ENCODE measurements at places on chromosomes 6 and 20. TPM values are rescaled to one million over a fixed set of nuclear protein-coding genes. Genes with fewer than 3 reads are reported as not detected.

DNA sequence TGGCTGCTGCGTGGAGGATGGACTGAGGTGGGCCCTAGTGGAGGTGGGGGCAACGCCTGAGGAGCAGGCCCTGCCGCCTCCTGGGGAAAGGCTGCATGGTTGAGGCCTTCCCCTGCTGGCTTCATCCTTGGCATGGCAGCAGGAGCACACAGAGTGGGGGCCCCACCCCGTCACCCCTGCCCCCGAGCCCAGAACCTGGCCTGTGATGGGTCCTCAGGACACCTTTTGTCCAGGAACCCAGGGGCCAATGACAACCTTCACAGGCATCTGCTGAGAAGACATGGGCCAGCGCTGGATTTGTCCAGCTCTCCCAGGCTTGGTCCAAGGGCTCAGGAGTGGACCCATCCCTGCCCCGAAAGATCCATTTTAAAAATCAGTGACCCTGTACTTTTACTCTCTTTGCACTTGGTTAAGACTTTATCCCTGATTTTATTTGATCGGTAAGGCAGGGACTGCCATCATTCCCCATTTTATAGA is 575 bp upstream of the SLC17A9 start:
- no peak for DNase-seq

Gene HLA-DOB
- total RNA-seq: 0.61 TPM

DNA sequence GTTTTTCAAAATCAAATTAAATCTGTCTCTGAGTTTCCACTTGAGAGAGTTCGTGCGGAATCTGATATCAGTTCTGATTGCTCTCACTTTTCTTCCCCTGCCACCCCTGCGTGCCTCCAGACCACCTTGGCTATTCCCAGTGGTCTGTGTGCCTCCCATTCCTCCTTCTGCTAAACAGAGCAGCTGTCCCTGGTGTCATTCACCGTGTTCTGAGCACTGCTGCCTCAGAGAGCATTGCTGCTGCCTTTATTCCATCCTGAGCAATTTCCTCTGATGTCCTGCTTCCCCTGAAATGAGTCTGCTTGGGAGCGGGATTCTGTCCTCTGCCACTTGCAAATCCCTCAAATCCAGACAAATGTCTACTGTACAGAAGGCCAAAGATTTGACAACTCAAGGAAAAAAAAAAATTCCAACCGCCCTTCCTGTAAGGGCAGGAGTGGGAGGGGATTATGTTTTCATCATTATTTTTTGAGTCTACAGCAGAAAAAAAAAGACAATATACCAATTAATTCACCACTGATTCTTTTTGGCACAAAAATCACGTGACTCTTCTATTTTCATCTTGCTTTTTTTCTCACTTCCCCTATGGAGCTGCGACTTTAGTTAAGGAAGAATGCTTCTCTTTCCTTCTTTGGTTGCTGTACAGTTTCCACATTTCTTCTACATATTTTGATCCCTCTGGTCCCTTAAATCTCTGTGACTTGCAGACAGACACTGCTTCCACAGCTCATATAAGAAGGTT is 833.0 kb downstream of the EPHA7 start:
- DNase-seq: no peak

DNA sequence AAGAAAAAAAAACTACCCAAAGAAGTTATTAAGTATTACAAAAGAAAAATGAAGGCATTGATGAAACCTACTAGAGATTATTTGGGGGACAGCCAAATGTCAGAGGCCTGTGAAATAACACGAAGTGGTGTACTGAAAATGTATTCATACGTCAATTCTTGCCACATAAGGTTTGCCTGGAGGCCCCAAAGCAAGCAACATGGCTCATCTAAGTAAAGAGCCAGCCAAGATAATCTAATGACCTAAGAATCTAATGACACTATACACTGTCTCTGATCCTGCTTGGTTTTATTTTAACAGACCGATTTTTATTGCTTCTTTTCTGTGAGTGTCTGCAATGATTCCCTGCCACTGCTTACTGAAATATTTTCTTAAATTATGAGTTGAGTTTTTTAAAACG is 34.7 kb downstream of the FILIP1 start:
- DNase-seq: no peak

- DNase-seq: no peak
Observed at GRCh38 chr6:129842881-129843409, 18.2 kb downstream of the TMEM244 start.

GRCh38 chr6:120164531-120164930 is 815.0 kb upstream of the MAN1A1 start:
- no peak for DNase-seq

DNA sequence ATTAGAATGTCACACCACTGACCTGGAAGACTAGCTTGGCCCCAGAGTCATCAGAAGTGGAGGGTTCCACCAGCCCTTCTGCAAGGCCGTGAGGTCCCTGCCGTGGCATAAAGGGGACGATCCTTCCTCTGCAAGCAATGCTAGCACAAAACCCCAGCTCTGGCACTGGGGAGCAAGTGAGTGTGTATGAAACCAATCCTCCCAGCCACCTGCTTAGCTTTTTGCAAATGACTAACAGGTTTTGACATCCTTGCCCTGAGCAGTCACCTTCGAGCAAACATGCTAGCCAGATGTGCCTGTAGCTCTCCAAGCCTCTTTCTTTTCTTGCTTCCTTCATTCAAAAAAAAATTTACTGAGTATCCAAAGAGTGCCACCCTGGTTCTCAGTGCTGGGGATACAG is 8.6 kb downstream of the SULF2 start:
- no peak for DNase-seq

DNA sequence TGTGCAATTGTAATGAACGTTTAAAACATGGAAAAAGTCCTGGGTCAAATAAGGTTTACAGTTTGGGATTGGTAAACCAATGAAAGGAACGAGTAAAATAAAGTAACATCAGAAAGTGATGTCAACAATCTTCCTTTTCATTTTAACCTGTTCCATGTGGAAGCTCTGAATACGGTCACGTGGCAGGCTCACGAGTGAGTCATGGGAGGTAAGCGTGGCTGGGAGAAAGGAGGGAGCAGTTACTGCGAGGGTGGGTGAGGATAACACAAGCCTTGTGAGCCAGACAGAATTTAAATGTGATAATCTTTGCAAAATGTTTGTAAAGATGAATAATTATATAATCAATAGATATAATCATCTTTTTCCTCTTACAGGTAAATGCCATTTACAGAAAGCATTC is 171.3 kb upstream of the HDAC2 start:
- no peak for DNase-seq

GRCh38 chr20:41072915-41073314 is 44.3 kb downstream of the TOP1 start:
- DNase-seq: no peak

GRCh38 chr6:17004269-17004668 is 97.6 kb upstream of the STMND1 start:
- DNase-seq: no peak

Gene FERMT1
- total RNA-seq: 34.7 TPM

Gene RFX6
- total RNA-seq: 1.5 TPM

DNA sequence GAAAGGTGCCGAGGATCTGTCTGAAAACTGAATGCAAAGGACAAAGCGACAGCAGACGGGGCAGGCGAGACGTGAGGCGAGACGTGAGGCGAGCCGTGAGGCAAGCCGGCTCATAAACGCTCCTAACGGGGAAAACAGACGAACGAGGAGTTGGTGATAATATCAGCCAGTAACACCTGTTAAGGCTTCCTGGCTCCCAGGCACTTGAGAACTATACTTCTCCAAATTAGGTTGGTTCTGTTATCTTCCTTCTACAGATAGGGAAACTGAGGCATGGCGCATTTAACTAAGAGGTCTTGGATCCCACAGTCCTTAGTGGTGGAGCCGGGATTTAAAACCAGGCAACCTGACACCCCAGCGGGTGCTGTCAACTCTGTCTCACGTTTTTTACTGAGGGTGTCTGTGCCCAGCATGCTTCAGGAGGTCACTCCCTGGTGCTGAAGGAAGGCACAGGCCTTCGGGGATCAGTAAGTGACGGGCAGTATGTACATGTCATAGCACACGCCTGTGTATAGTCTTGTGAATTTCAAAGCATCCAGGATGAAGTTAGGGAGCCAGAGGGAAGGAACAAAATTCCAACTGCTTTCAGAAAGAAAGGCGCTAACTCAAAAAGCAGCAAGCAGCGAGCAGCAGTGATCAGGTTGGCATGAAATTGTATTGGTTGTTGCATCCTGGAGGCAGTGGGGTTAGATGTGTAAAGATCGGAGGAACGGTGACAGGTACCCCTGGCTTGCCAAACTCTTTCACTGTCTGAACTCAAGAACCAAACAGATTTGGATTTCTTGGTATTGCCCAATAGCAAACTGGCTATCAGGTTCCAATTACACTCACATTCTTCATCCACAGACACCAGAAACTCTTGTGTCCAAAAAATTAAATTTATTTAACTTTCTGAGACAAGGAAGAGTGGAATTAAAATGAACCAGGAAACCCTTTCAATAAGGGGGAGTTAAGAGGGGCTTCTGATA is 318.7 kb downstream of the THBS2 start:
- no peak for DNase-seq

GRCh38 chr6:99498421-99498820 is 16.8 kb downstream of the USP45 start:
- DNase-seq: no peak

- no peak for DNase-seq
Observed at GRCh38 chr6:105151644-105152043, 28.2 kb downstream of the POPDC3 start.

Gene PLG
- not detected for total RNA-seq

GRCh38 chr6:53568776-53569616 is 24.1 kb upstream of the GCLC start:
- DNase-seq: no peak

Gene TMX4
- 13.6 TPM for total RNA-seq

Gene C2
- 4.9 TPM for total RNA-seq

DNA sequence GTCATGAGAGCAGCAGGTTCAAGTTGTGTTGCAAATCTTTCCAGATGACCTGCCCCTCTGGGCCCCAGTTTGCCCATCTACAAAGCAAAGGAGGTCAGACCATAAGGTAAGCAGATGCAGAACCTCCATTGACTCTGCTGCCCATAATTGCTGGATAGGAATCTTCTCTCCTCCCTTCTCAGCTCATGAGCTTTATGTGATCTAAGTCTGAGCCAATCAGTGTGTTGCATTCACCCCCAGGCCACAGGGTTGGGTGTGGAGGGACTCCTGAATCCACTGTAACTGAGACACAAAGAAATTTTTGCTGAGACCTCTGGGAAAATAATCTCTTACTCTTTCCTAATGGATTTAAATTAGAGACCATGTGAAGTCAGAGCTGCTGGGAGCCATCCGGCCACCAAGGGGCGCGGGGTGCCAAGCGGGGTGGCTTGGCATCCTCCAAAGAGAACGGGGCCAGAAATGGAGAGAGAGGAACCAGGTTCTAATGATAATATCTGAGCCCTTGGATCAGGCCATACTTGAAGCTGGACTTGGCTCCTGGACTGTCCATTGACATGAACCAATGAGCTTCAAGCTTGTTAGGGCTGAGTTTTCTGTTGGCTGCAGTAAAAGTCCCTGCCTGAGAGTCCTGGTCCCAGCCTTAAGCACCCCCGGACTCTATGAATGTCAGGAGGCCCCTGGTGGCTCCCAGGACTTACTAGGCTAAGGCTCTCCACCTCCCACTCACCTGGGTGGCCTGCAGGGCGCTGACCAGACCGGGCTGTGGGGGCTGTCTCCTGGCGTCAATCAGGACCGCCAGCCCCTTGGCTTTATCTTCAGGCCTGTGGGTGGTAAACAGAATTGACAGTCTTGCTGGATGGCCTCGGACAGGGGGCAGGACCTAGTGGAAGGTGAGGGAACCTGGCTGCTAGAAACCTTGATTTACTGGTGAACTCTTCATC is 32.8 kb downstream of the KIAA1755 start:
- DNase-seq: no peak

Gene PGC
- total RNA-seq: 8.9 TPM

Gene SOBP
- total RNA-seq: 0.14 TPM

DNA sequence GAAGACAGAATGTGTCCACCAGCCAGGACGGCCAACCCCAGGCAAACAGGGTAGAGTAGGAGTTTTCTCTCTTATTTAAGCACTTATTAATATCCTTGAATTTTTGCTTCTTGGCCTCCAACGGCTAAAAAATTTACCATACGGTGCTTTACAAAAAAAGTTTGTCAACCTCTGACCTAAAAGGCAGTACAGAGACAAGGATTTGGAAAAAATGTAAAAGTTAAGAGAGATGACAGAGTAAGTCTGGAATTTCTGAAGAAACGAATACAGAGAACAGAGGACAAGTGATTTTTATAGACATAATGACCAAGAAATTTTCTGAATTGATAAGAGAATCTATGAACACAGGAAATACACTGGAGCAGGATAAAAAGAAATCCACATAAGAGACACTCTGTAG is 10.2 kb downstream of the OSER1 start:
- no peak for DNase-seq

Gene TMEM30A
- 55.8 TPM for total RNA-seq

DNA sequence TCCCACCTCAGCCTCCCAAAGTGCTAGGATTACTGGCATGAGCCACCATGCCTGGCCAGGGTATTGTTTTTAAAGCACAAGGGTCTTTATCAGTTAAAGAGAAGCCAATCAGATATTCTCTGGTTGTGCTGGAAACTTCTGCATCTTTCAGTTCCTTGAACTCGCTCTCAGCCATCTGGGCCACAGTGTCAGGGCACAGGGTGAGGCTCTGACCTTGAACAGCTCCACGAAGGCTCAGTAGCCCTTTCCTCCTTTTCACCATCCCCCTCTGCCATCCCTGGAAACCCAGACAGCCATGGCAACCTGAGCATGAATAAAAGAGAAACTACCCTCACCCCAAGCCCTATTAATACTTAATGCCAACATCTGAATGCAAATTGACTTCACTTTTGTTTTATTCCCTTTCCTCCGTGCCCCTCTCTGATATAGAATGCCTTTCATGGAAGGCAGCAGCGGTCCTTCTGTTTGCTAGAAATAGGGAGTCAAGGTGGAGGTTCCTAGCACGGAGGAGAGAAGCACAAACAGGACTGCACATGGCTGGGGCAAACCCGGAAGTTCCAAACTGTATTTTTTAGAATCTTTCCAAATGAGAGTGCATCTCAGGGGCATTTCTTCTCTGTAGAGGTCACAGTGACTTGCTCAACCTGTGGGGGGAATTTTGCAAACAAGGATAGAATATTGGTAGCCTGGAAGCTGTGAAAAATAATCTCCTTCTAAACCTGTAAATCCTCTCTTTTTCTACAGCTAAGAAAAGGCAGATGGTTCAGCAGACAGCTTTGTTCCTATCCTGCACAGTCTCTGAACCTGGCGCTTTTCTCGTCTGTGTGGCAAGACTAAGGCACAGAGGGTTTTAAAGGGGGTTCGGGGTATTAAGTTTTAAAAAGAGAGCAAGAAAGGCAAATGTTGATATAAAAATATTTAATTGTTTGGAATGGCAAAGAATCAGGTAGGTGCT is 176.4 kb upstream of the RREB1 start:
- DNase-seq: no peak

Gene CNR1
- not detected for total RNA-seq

Gene FAM83C
- not detected for total RNA-seq

DNA sequence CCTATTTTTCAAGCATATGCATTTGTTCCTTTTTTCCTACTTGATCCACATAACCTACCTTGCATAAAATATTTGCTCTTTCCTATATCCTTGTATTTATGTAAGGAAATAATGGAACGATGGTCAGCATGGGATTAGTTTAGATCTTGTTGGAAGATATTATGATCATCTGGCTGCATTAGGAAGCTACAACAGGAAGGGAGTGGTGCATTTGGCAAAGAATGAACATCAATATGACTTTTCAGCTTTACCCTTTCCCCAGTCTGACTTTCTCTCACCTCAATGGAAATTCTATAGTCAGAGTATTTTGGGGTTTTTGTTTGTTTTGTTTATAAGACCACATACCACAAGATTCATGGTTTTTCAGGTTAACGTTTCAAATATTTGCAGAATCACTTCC is 66.0 kb downstream of the HS3ST5 start:
- DNase-seq: no peak

Gene MARCKS
- 153 TPM for total RNA-seq

Data from Caco-2 (cell line).